ENCODE measurements at places on chromosomes 13 and 19.

GRCh38 chr13:47545201-47546024 lies 455.7 kb downstream of the SUCLA2 start:
- DNase-seq = no peak

DNA sequence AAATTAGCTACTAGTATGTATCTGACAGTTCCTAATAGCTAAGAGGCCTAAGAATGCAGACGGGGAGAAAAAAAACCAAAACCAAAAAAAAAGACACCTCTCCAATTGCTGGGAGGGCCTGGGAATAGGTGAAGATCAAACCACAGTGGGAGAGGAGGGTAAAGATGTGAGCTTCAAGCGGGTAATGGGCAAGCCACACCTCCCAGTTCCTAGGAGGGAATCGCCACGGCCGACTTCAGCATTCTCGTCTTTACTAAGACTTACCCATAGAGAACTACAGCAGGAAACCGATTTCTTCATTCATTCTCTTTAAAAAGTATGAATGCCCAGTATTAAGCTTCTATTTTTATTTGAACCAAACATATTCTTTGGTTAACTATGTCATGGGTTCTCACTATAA lies 5.6 kb upstream of the EEF1AKMT1 start:
- no peak for DNase-seq

GRCh38 chr13:113585896-113586295 lies 1.3 kb downstream of the TFDP1 start:
- DNase-seq = no peak

GRCh38 chr13:65638572-65639168 lies 1591.5 kb downstream of the PCDH9 start:
- peak; percentile 47 for DNase-seq

- no peak for DNase-seq
These were observed 19.5 kb upstream of the IFT88 start for GRCh38 chr13:20547479-20547908.
